Cortex of kidney (tissue), 1 donor: ENCODE measurements at places on chromosomes 6 and 20.

GRCh38 chr6:21284166-21284565 is 309.4 kb upstream of the SOX4 start:
- DNase-seq: no peak

GRCh38 chr6:135053406-135053805 is 1.2 kb downstream of the HBS1L start:
- DNase-seq: no peak

GRCh38 chr6:120735641-120736040 is 598.6 kb downstream of the TBC1D32 start:
- no peak for DNase-seq

GRCh38 chr6:134111062-134111677 is 58.7 kb upstream of the SLC2A12 start:
- DNase-seq: no peak

DNA sequence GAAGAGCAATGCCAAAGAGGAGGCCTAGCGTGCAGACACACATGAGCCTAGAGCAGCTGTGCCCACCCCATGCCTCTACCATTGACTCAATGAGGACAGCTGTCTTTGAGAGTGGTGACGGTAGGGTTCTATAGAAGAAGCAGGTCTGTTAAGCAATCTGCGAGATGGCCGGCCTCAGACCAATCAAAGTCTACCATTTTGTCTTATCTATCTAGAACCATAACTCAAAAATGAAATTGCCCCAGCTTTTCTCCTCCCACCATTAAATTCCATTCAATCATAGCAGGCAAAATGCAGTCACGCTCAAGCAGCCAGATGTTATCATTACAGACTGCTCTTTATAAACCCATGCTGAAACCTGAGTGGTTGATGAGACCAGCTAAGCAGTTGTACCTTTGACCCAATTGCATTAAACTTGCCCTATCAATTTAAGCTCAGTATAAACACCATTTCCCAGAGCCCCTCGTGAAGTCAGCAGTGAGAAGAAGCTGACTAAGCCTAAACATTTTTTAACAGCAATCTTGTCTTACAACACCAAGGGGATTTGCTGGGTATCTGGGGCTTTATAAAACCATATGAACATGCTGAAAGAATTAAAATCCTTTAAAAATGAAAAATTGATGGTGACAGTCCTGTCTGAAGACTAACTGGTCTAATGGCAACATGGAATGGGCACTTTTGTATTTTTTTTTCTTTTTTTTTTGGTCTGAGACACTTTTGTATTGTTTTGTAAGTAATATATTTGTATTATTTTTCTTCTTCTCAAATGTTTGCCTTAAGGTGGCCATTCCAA is 57.5 kb downstream of the FOXC1 start:
- no peak for DNase-seq

GRCh38 chr20:40942006-40942405 is 86.6 kb upstream of the TOP1 start:
- no peak for DNase-seq
